RCC 7860 (cell line): ENCODE measurements at places on chromosomes 5 and 9.

DNA sequence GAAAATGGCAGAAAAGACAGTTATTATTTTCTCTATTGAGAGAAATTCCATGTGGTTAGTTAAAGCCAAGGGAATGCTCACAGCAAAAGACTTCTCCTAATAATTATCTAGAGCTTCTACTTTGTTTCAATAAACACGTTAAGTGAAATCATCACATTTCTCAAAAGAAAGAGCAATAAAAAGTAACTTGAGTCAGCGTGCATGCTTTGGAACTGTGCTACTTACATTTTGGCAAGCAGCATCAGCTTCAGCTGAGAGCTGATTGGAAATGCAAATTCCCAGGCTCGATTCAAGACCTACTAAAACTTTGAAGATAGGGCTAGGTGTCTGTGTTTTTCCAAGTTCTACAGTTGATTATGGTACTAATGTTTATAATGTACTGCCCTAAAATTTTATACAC is 132.1 kb downstream of the CDH18 start:
- no peak for DNase-seq

DNA sequence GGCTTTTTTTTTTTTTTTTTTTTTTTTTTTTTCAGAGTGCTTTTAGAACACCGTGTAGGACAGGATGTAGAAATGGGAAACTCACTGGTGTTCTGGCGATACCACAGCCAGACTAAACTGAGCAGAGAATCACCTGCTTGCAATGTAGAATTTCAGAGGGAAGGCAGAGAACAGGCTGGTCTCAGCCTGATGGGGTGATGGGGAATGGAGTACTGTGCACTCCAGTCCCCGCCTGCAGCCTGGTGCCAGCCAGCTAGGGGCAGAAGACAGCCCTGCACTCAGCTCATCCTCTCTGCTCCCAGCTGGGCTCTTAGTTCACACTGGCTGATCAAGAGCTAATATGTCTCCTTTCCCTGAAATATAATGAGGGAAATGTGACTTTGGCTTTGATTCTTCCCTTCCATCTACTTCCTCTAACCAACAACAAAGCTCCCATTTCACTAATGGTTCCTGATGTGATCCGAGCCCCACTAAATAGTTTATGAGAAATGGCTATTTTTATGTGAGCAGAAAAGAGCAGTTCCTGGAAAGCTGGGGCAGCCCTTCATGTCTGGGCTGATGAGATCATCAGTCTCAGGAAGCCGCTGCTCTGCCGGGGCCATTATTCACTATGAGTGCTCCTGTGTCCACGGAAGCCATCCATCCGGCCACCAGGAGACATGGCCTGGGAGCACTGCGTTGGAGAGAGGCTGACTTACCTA is 209.7 kb downstream of the GADD45G start:
- DNase-seq: peak; percentile 53

- DNase-seq: no peak
Observed at GRCh38 chr9:137069508-137070091, 757 bp downstream of the SAPCD2 start.

- DNase-seq: no peak
Observed at GRCh38 chr5:170701334-170701733, 82.2 kb upstream of the GABRP start.

GRCh38 chr5:73768-74502 is 18.0 kb upstream of the PLEKHG4B start:
- DNase-seq: no peak

DNA sequence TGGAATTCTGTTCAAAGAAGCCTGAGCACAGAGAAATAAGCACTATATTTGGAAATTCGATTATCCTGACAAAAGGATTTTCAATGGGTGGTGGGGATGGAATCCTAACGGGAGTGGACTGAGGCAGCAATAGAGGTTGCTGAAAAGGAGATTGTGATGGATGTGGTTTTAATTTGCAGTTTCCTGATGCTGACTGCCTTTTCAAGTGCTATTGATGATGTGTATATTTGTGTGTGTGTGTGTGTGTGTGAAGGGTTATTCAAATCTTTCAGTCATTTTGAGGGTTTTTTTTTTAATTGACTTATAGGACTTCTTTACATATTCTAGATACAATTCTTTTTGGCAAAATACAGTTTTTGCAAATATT is 614.5 kb downstream of the HINT1 start:
- DNase-seq: no peak

DNA sequence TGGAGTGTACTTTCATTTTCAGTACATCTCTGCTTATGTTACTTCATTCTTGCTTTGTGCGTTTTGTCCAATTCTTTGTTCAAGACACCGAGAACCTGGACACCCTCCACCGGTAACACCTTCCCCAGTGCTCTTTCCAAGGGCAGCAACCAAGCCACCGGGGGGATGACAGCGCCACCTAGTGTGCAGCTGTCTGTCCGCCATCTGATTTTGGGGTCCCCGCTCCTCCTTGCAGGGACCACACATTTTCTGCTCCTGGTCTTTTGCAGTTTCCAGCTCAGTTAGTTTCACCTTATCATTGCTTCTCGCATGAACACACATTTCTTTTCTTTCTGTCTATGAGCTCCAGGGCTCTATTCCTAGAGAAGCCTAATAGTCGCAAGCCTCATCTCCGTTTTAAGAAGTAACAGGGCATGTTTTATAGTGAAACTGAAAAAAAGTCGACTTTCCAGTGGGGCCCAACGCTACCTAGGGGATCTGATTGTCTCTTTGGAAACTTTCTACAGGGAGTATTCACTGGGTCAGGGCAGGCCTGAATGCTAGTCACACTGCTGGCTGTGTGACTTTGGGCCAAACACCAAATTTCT is 152.1 kb downstream of the FSTL4 start:
- no peak for DNase-seq

DNA sequence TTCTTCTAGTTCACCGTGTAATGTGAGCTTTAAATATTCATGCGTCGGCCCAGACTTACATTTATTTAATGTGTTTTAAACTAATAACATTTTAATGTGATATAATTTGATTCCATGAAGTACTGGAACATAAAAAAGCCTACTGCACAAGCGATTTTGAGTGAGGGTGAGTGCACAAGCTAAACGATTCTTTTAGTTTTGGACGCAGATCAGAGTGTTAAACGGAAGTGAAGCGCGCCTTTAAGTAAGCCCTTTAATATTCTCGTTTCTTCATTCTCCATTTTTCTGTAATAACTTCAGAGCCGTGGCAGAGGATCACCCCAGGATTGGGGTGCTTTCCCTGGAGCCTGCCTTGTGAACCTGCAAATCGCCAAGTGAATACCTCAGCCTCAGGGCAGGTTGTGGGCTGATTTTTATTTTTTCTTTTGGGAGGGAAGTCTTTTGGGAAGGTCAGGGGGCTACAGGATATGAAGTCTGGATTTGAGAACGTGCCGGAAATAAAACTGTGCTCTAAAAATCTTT is 4.9 kb upstream of the PAX5 start:
- DNase-seq: no peak

DNA sequence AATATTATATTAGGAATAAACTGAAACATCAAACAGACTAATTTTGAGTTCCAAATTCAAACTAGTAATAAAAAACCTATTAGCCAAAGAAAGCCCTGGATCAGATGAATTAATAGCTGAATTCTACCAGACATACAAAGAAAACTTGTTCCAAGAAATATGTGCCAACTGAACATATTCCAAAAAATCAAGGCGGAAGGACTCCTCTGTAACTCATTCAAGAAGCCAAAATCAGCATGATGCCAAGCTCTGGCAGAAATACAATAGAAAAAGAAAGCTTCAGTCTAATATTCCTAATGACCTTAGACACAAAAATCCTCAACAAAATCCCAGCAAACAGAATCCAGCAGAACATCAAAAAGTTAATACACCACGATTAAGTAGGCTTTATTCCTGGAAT is 619.1 kb upstream of the COX7C start:
- DNase-seq: no peak

DNA sequence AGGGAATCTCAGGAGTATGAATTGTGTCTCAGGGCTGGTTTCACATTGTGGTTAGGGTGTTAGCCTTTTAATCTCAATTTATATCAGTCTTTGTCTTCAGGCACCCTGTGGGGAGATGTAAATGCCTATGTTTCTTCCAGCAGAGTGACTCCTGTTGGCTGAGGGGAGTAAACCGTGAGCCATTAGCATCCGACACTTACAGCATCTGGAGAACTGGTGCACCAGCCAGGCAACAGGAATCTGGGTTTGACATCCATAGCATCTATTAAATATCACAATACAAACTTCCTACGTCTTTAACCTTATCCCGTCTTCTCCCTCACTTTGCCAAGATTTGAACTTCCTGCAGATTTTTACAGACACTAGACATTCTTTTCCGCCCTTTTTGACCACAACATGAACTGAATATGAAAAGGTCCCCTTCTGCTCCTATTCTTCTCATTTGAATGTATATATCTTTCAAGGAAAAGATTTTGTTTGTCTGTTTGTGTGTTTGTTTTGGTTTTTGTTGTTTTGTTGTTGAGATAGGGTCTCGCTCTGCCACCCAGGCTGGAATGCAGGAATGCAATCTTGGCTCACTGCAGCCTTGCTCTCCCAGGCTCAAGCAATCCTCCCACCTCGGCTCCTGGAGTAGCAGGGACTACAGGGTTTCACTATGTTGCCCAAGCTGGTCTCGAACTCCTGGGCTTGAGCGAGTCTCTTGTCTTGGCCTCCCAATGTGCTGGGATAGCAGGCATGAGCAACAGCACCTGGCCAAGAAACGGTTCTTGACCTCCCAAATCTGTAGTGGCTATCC is 626.2 kb downstream of the TLR4 start:
- no peak for DNase-seq

DNA sequence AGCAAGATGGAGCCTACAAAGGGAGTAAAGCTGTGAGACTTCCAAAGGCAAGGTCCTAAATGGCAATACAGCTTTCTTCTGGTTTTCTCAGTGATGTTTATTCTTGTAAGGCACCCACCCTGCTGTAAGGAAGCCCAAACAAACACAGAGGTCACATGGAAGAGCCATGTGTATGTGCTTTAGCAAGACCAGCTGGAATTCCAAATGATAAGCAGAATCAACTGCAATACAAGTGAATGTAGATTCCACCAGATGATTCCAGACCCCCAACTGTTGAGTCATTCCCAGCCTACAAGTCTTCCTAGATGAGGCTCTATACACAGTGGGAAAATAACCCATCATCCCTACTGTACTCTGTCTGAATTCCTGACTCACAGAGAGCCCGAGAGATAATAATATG is 122.8 kb downstream of the DEPDC1B start:
- DNase-seq: no peak

DNA sequence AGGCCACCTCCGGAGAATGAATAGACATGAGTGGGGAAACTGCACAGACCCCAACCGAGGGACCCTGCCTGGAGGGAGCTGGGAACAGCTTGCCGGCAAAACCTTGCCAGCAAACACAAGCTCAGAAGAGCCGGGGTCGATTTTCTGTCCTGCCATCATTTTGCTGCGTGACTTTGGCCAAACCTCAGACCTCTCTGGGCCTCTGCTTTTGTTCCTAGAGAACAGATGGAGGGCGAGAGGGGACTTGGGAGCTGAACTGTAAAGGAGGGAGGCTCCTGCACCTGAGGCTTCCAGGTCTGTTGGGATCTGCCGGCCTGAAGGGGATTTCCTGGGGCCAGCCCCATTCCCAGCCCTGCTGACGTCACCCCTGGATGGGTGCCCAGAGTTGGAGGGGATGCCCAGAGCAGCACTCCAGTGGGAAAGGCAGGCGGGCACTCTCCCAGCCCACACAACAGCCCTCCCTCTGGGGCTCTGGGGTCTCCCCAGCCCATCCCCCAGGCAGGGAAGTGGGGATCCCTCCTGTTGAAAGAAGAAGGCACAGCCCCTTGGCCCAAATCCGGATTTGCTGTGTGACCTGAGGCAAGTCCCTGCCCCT is 40.4 kb upstream of the SYNPO start:
- peak; percentile 72 for DNase-seq

- DNase-seq: no peak
Observed at GRCh38 chr5:19270153-19270552, 717.8 kb downstream of the CDH18 start.

DNA sequence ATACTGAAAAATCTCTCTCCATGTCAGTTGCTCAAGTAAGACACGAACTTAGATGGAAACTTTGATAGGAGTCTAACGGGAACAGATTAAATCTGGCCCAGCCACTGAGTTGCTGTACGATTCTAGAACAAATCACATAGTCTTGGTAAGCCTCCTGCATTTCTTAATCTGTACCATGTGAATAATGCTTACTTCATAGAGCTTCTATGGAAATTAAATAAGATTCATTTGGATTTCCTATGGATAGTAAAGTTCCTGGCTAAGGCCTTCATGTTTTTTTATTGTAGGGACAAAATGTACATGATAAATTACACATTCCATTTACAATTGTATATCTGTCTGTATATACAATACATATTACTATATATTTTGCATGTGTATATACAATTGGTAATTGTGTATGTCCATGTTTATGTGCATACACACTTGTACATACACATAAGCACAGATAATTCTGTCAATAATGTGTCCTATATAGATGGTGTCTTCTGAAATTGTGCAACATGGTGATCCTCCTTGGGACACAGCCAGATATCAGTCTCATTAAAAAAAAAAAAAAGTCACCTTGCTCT is 330.4 kb downstream of the TRIM32 start:
- no peak for DNase-seq

GRCh38 chr5:31095796-31096195 is 97.7 kb upstream of the CDH6 start:
- DNase-seq: no peak

DNA sequence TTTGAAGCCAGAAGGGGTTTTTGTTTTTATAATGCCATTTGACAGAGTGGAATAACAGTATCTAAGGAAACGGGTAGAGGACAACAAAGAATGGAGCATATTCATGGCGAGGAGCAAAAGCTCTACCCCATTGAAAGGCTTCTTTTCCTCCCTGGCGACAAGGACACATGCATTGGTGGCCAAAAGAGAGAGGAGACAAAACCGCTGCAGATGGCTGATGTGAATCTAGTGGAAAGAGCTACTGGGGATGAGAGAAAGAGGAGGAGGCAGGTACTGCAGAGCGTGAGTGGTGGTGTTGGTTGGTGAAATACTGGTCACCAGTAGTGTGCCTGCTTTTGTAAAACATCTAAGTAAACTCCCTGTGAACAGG is 491 bp downstream of the APC start:
- DNase-seq: no peak

DNA sequence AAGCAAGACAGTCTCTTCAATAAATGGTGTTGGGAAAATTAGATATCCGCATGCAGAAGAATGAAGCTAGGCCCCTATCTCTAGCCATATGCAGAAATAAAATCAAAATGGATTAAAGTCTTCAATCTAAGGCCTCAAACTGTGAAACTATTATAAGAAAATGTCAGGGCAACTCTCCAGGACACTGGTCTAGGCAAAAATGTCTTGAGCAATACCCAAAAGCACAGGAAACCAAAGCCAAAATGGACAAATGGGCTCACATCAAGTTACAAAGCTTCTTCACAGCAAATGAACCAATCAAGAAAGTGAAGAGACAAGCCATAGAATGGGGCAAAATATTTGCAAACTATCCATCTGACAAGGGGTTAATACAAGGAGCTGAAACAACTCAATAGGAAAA is 338.8 kb downstream of the NNT start:
- DNase-seq: no peak

DNA sequence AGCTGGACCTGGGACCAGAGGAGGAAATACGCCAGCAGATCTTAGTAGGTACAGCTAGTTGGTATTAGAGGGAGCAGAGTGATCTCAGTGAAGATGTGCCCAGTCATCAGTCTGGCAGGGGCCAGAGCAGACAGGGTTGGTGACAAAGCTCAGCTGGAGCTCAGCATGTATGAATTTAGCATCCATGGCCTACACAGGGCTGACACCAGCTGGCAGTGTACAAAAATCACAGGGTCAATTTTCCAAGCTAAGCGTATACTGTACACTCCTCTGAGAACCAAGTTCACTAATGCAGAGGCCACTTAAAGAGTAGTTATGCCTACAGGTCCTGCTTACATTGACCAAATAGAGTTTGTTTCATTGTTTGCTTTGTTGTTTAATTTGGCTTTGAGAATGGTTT is 146.6 kb downstream of the SLC24A2 start:
- DNase-seq: no peak
